ENCODE measurements at places on chromosomes 2 and 18.

DNA sequence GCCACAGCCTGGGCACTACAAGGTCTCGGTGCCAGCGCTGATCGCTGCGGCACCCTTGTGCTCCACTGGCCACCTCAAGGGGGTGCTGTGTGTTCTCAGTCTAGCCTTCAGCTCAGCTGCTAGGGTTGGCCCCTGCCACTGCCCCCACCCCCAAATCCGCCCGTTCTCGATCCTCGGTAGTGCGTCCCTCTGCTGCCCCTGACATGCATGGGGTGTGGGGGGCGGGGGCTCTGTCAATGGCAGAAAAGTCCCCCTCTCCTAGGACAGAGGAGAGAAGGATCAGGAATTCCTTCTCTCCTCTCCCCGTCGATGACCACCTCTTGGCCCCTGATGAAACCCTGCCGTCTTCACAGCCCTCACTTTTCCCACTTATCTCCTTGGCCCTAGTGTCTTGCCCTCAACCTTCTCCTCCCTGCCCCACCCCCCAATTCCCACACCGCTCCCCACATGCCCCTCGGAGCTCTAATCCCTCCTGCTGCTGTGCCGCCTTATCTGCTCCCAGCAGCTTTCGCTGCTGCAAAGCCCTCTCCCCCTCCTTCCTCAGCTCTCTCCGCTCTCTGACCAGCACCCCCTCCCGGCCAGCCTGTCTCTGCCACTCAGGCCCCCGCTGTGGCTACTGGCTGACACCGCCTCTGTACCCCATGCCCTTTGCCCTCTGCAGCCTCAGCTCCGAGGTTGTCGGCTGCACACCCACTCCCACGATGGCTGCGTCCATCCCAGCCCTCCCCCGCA lies 4.3 kb upstream of the ASIC4 start:
- peak; percentile 60 for DNase-seq

DNA sequence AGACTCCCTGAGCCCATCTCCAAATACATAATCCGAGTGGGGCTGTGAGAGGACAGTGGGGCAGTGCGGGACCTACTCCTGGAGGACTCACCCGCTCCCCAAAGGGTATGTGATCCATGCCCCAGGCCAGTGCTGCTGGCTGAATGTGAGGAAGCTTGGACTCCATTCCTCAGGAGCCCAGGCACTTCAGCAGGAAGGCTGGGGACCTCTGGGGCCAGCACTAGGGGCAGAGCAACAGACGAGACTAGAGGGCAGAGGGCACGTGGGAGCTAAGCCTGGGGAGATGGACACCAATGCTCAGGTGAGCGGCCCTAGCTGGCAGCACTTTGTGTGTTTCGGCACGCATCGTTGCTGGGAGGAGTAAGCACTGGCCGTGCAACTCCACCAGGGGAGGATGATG lies 84.9 kb downstream of the MALT1 start:
- DNase-seq, result no peak

- no peak for DNase-seq
Observed at GRCh38 chr2:223589901-223590300, 12.3 kb downstream of the SCG2 start.

DNA sequence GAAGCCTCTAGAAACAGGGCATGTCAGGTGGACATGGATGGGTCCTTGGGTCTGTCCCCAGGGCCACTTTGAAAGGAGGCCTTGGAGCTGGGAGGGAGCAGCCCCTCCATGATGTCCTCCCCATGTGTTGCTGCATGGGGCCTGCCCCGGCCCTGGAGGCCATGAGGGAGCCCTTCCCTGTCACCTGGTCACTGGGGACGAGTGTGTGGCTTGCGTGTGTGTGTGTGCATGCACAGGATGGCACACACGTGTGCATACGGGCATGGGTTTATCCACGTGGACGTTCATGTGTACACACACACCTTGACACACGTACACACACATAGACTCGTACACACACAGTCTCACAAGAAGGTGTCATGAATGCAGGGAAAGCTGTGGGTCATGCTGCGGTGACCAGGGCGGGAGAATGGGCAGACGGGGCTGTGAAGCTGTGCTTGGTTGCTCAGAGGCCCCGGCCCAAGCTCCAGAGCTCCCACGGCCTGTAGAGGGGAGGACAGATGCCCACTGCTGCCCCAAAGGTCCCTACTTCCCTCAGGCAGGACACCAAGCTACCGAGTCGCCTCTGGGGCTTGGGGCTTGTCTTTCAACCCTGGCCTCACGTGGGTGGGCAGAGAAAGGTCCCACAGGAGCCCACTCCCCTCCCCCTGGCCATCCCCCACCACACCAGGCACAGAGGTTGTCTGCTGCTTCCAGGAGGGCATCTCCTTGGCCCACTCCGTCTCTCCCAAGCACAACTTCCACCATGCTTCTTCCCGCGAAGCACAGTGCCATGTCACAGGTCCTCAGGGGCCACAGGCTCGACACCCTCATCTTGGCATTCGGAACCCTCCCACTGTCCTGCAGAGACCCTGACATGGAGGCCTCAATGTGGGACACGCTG lies 42.3 kb upstream of the GPC1 start:
- DNase-seq, result no peak

- no peak for DNase-seq
Observed at GRCh38 chr2:116580209-116580608, 1234.3 kb upstream of the DDX18 start.

DNA sequence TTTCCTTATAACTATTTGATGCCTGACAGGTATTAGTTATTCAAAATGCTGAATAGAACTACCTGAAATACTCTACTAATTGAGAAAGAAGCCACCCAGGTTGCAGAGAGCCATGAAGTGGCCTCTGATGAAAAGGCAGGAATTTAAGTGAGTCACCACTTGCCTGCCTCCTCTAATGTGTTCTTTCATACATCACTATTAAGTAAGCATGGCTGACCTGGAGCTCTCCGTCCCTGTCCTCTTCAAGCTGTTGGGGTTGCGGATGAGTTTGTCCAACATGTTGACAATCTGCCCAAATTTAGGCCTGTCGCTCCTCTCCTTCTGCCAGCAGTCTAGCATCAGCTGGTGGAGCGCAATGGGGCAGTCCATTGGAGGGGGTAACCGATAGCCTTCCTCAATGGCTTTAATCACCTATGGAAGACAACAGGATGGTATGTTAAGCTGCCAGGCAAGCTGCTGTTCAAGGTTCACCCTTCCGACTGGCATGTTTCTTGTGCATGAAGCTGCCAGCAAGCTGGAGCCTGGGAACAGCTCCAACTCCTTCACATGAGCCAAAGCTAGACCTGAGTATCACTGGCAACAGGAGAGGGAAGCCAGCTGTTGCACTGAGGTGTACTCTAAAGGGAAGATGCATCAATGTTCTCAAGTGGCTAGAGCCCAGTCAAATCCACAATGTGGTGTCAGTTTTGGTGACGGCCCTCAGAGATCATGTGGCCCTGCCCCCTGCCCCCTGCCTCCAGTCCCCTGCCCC lies 142.2 kb downstream of the EPHA4 start:
- DNase-seq, result peak; percentile 10
